ENCODE measurements at places on chromosomes 12 and 14.

DNA sequence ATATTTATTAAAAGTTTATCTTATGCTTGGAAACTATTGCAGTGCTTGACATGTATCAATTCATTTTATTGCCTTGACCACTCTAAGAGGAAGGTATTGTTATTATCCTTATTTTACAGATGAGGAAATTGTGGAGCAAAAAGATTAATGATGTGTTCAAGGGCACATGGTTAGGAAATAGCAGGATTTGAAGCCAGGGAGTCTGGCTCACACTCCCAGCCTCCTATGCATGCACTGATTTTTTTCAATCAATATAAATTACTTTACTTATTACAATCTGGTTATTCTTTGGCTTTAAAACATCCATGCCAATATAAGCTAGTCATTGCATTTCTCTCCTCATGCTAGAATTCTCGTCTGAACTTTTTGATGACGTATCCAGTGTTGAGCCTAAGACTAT lies 94.2 kb upstream of the TBX5 start:
- no peak for DNase-seq

- DNase-seq: no peak
Observed at GRCh38 chr12:62536546-62536945, 69.9 kb downstream of the MON2 start.

- no peak for DNase-seq
Observed at GRCh38 chr12:104752016-104752415, 206.1 kb downstream of the SLC41A2 start.

GRCh38 chr12:63822352-63822751 lies 22.1 kb upstream of the SRGAP1 start:
- no peak for DNase-seq

DNA sequence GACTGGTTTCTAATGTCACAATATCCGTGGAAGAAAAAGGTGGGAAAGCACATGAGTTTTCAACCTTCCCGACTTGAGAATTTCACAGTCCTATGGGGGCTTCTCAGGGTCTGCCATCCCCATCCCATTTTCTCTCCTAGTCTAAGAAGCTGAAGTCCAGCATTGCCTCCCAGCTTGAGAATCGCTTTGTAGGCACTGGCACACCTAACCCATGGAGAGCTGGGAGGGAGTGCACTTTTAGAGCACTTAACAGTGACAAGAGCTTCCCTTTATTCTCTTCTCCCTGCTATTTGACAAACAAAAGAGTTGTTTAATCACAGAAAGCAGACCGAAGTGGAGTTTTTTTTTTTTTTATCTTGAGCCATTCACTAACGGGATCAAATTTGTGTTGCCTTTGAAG lies 22.8 kb upstream of the SRRM4 start:
- DNase-seq: no peak

DNA sequence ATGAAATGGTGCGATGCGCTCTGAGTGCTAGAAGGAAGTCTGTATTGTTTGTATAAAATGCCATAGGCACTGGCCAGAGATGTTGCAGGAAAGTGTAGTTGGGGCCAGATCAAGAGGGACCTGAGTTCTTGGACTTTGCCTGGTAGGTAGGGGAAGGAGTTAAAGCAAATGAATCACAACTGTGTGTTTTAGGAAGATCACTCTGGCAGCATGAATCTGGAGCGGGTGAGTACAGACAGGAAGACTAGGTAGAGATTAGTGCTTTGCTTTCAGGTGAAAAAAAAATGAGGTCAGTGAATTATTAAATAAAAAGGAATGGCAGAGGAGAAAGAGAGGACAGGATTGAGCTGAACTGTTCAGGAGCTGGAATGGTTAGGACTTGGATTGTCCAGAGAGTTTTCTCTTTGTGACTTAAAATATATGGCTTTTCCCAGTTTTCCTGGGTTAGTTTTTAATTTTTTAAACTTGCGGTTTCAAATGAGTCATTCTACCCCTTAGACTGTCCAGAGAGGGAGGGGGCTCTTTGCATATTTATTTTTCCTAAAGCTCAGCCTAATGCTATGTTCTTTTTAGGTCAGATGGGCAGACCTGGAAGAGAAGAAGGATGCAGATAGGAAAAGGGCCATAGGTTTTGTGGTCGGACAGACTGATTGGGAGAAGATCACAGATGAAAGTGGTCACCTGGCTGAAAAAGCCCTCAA lies 41.1 kb downstream of the PROX2 start:
- no peak for DNase-seq

GRCh38 chr12:109706747-109707469 lies 6.7 kb upstream of the FAM222A start:
- DNase-seq: no peak

DNA sequence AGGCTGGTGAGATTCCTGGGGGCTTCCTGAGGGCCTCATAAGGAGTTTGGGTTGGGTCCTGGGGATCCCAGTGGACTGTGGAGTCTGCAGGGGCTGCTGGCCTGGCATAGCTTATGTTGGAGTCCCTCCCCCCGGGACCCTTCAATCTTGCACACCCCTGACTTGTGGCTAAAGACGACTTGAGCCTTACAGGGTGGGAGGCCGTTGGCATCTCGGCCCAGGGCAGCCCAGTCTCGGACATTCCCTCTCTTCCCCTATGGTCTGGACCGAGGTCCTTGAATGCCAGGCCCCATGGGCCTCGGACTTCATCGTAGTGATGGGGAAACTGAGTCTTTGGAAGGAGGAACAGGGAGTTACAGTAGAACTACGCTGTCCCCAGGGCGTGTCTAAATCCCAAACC lies 12.5 kb downstream of the RTL1 start:
- DNase-seq: no peak

- DNase-seq: peak; percentile 24
Observed at GRCh38 chr12:119229837-119230236, 51.1 kb downstream of the HSPB8 start.

DNA sequence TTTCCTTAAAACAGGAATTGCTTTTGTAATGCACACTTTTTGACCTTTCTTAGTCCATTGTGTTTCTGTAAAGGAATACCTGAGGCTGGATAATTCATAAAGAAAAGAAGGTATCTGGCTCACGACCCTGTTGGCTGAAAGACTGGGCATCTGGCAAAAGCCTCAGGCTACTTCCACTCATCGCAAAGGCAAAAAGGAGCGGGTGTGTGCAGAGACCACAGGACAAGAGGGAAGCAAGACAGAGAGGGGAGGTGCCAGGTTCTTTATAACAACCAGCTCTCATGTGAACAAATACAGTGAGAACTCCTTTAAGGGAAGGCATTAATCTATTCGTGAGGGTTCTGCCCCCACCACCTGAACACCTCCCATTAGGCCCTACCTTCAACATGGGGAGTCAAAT lies 182.1 kb downstream of the C12orf50 start:
- no peak for DNase-seq
